Choroid plexus epithelial cell (primary cell): ENCODE measurements at places on chromosomes 1 and 21.

DNA sequence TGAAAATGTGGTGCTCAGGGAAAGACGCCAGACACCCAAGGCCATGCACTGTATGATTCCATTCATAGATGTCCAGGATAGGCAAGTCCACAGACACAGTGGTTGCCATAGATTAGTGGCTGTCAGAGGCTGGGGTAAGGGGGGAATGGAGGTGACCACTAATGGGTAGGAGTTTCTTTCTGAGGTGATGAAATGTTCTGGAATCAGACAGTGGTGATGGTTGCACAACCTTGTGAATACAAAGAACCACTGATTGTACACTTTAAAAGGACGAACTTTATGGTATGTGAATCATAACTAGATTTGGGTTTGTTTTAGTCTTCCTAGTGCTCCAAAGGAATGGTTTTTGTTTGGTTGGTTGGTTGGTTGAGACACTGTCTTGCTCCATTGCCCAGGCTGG lies 51.7 kb downstream of the PRAMEF20 start:
- DNase-seq: no peak

DNA sequence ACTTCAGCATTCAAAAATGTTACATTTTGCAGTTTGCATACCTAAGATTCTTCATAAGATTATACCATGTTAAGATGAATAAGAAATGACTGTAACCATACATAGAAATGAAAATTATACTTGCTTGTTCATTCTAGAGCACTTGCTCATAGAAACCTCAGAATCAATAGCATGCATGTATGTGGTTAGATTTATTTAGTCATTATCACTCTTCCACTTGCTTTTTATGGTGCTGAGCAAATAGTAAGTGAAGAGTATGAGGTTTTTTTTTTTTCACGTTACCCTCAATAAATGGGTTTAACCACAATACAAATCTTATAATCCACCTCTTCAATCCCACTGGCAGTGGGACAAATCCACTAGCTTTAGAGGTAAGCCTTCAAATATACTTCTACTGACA lies 84.7 kb downstream of the LRRC53 start:
- DNase-seq: no peak

- no peak for DNase-seq
Measured at GRCh38 chr1:168842916-168843315, 113.9 kb upstream of the DPT start.

DNA sequence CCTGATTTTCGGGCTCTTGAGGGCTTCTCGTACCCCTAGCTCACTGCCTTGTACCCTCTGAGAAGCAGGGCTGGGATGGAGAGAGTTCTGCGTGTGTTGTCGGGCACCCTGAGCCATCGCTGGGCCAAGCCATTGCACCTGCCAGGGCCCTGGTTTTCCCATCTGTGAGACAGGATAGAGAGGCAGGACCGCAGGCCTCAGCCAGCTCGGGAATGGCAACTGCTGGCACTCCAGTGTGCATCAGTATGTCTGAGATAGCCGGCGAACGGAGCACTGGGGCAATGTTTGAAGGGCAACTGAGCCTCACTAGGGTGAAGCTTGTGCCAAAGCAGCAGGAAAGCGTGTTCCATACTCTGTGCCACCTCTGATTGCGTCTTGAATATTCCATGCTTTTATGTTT lies 66.9 kb downstream of the TENT5C start:
- no peak for DNase-seq

DNA sequence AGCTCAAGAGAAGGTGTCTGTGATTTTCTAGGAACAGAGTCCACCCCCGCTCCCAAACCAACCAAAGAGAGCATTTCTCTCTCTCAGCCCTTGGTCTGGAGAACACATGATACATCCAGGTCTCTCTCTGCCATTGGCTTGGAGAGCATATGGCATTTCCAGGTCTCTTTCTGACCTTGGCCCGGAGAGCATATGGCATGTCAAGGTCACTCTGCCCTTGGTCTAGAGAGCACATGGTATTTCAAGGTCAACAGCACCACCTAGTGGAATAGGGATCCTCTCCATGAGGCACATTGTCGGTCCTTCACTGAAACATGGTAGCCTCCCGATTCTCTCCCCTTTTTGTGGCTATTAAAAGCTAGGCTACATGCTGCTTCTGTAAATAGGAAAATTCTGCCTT lies 437.7 kb upstream of the OLFM3 start:
- DNase-seq: peak; percentile 3

GRCh38 chr1:111139324-111139955 lies 453 bp downstream of the DRAM2 start:
- DNase-seq: peak; percentile 67

- no peak for DNase-seq
Measured at GRCh38 chr1:210250998-210251679, 18.5 kb downstream of the SERTAD4 start.

- no peak for DNase-seq
Measured at GRCh38 chr1:61781151-61781550, 38.9 kb downstream of the PATJ start.

DNA sequence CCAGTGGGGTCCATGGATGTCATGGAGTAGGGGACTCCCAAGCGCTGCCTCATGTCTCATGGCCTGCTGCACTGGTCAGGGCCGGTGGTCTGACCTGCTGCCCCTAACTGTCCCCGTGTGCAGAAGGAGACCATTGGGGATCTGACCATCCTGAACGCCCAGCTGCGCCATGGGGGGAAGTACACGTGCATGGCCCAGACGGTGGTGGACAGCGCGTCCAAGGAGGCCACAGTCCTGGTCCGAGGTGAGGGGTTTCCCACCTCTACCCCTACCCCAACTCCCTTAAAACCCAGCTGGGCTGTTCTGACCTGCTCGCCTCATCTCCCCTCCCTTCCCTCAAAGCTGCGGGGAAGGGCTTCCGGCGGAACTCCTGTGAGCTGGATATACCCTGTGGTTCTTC lies 18.6 kb downstream of the TMEM81 start:
- DNase-seq: no peak

GRCh38 chr1:24255226-24255625 lies 63.9 kb upstream of the GRHL3 start:
- no peak for DNase-seq

GRCh38 chr1:147542569-147542897 lies 1.2 kb downstream of the BCL9 start:
- DNase-seq: no peak

DNA sequence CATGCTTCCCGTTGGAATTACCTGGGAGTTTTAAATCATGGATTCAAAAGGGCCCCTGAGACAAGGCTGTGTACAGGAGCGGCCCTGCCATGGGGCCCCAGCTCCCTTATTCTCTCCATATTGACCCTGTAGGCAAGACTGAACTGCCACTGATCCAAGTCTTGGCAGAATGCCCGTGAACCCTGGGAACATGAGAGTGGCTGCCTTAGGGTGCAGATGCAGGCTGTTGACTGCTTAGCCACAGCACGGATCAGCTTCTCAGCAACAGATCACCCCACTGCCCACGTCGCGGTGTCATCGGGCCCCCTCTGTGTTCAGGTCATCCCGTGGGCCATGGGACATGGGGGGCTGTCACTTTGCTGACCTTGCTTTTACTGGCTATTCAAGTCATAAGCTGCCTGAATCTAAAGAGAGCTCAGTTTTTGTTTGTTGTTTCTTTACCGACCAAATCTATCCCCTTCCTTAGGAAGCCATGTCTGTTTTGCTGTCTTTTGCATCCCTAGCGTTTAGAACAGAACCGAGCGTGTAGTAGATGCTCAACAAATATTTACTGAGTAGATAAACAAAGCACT lies 83.4 kb downstream of the MATN1 start:
- no peak for DNase-seq

DNA sequence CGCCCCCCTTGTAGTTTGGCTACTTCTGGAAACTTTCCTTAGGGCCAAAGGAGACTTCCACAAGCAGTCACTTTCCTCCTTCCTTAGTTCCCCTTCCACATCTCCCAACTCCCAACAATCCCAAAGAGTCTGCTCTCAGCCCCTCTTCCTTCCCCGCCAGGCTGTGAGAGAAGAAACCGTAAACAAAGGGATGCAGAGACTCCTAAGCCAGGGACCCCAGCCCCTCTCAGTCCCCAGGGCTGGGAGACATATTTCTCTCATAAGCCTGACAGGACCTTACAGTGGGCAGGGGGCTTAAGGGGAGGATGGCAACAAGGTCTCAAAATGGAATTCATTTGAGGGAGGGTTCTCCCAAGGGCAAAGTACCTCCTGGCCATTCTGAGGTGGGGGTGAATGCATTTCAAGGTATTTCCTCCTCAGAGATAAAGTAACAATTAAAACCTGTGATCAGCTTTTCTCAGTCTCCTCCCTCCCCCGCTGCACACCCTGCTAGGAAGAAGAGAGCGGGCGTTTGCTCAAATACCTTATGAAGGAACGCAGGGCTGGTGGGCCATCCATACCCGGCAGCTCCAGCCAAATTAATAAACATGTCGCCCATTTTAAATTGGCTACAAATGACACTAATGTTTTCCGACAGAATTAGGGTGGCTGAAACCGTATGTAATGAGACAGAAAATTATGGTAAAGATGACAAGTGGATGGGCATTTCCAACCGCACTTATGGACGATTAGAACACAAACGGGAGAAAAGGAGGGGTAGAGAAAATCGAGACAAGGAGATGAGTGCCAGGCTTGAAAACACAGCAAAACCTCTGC lies 4.0 kb downstream of the BARHL2 start:
- DNase-seq: no peak

DNA sequence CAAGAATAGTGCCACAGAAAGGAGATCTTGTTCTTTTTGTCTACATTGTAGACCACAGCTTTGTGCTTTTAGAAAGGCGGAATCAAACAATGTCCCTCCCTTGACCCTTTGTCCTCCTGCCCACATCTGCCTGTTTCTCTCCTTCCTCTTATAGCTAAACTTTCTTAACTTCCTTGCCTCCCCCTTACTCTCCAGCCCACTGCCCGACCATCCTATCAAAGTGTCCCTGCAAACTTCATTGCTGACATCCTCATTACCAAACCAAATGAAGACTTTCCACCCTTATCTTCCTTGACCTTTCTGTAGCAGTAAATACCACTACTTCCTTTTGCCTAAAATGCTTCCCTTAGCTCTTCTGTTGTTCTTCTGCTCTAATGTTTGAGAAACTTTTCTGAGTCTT lies 5.0 kb downstream of the SELP start:
- no peak for DNase-seq

- DNase-seq: no peak
Measured at GRCh38 chr21:38777531-38777930, 28.2 kb upstream of the ETS2 start.

DNA sequence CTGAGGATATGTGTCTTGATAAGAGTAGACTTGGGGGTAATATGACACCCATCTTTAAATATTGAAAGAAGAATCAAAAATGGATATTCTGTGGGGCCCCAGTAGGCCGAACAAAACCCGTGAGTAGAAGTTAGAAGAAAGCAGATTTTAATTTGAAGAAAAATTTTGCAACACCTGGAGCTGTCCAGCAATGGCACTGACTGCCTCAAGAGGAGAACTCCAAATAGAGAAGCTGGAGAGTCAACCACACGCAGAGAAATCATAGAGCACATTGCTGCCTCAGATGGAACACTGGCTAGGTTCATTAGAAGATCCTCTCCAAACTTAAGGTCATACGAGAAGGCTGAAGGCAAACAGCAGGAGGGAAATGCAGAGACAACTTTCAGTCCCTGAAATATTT lies 6.8 kb downstream of the NHLH1 start:
- DNase-seq: peak; percentile 35

- no peak for DNase-seq
Measured at GRCh38 chr1:145716641-145717345, 2.5 kb upstream of the CD160 start.

DNA sequence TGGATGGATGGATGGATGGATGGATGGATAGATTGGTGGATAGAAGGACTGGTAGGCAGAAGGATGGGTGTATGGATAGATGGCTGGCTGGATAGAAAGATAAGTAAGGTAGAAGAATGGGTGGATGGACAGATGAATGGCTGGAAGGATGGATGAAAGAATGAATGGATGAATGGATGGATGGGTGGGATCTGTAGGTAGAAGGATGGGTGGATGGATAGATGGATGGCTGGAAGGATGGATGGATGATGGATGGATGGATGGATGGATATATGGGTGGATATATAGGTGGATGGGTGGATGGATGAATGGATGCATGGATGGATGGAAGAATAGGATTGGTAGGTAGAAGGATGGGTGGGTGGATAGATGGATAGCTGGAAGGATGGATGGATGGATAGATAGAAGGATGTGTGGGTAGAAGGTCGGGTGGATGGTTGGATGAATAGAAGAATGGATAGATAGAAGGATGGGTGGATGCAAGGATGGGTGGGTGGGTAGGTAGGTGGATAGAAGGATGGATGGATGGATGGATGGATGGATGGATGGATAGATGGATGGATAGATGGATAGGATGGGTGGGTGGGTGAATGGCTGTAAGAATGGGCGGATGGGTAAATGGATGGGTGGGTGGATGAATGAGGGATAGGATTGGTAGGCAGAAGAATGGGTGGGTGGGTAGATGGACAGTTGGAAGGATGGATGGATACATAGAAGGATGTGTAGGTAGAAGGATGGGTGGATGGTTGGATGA lies 7.5 kb downstream of the MASP2 start:
- no peak for DNase-seq

DNA sequence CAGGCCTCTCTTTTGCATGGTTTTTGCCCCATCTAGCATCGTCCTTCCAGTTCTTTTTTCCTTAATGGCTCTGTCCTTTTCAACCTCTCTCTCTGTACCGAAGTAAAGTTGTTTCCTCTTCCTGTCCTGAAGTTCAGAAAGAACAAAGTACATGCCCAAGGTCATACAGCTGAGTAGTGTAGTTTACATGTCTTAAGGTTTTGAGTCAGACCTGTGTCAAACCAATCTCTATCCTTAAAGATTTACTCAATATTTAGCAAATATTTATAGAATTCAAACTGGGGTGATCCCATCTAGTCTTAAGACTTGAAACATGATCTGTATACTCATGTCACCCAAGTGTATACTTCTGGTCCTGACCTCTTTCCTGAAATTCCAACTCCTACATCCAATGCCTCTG lies 118.7 kb upstream of the SGIP1 start:
- DNase-seq: no peak

DNA sequence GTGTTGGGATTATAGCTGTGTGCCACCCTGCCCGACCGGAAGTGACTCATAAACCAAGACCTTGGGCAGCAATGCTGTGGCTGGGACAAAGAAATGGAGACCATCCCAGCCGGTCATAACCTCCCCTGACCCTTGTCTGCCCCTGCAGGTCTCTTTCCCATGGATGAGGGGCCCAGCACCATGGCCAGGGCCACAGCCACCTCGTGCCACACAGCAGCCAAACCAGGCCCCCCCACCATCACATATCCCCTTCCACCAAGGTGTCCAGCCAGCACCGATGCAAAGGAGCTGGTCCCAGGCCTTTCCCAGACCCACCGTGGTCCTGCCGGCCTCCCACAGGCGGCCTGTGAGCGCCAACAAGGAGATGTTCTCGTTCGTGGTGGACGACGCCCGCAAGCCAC lies 42.2 kb downstream of the FHAD1 start:
- no peak for DNase-seq

GRCh38 chr1:205229399-205229871 lies 1.7 kb downstream of the TMCC2 start:
- DNase-seq: peak; percentile 70

GRCh38 chr1:5447503-5447960 lies 544.7 kb downstream of the NPHP4 start:
- DNase-seq: no peak

DNA sequence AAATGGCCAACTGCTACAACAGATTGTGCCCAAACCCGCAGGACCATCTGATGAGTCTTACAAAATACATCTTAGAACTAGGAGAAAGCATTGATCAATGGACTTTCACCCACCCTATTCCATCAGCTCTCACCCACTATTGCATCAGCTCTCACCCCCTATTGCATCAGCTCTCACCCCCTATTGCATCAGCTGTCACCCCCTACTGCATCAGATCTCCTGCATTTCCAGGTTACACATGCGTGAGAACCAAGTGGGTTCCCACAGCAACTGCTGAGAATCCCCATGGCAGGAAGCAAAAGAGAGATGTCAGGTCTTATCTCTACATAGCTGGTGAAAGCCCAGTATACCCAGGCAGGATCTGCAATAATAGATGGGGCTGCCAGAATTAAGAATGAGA lies 533.5 kb downstream of the LTN1 start:
- DNase-seq: no peak
